Stimulated activated naive CD8-positive, alpha-beta T cell treated with anti-CD3 and anti-CD28 coated beads, Interleukin-15, amount 100 ng/mL, for 72 hours (primary cell): ENCODE measurements at places on chromosomes 7 and 10.

GRCh38 chr10:85635650-85636049, 730.9 kb downstream of the GRID1 start:
- no peak for DNase-seq

DNA sequence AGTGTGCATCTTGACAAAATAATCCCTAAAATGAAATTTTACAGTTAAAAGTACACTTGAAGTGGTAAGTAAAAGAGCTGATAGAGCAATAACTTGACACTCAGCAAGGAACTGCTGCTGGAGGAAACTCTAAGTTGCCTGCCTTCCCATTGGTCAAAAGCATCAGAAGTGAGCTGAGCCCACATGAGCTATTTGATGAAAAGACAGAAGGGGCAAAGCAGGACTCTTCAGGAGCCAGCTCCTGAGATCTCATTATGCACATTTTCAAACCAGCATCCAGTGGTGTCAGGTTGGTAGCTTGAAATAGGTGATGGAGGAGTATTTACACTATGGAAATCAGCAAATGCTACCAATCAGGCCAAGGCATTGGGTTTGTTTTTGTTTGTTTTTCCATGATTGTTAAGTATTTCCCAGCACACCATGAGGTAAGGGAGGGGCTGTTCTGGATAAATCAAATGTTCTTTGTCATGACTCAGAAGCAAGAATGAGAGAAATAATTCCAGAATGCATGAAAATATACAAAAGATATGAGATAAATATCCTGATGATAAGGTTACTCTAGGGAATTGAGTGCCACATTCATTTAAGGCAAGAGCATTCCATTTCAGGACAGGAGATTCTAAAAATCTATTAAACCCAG, 316.6 kb downstream of the SNX13 start:
- DNase-seq: no peak

DNA sequence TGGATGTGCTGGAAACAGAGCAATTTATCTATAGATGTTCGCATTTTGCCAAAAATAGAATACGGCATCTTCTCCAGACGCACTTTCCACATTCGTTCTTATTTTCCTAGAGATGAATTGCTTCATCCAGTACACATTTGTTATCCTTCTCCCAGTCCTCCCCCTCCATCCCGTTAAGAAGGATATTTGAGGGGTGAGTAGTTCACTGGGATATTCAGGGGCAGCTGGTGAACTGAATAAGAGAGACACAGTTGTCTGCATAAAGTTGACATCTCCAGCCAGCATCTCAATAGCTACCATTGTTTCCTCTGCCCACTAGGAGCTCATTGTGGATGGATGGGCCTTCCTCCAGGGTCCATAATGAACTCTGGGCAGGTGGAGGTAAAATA, 456.8 kb upstream of the NRP1 start:
- DNase-seq: no peak

DNA sequence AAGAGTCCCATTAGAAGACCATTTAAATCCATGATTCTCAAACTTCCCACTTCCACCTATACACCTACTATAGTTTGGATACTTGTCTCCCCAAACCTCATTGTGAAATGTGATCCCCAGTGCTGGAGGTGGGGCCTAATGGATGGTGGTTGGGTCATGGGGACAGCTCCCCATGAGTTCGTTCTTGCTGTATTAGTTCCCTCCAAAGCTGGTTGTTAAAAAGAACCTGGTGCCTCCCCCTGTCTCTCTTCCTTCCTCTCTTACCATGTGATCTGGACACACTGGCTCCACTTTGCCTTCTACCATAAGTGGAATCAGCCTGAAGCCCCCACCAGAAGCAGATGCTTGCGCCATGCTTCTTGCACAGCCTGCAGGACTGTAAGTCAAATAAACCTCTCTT, 53.9 kb downstream of the WIPF3 start:
- no peak for DNase-seq

DNA sequence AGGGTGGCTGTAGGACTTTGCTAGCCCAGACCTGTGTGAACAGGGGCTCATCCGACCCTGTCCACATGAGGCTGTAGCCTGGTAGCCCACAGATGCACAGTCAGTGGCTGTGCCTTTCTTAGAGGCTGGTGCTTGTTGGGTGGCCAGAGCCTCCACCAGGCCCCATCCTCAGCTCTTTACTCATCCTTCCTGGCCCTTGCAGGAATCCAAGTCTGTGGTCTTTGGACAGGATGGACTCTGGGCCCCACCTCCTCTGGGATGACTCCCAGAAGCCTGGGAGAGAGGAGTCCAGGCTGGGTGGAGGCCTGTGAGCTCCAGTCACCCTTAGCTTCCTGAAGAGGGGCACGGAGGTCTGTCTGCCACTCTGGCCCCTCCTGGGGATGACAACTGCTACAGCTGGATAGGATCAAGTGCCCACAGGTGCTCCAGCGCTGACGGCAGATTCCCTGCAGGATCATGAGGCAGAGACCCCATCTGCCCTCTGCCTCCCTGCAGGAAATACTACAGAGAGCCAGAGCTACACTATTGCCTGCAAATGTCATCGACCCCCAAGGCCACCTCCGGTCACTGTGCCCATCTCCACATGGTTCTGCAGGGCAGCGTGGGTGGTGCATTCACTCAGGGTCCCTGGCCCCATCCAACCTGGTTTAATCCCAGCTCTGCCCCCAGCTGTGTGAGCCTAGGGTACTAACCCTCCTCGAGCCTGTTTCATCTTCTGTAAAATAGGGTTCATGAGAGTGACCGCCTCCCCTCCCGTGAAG, 114.5 kb downstream of the PTPN20 start:
- no peak for DNase-seq

GRCh38 chr7:158029509-158029908, 558.1 kb downstream of the PTPRN2 start:
- no peak for DNase-seq

GRCh38 chr10:32605787-32606186, 159.8 kb downstream of the CCDC7 start:
- DNase-seq: no peak
